A549 treated with CORT108297 at 1 μM for 4 hours (cell line): ENCODE measurements at places on chromosomes 2 and 18. TPM values are rescaled to one million over a fixed set of nuclear protein-coding genes. Genes with fewer than 3 reads are reported as not detected.

Gene IL1F10
- total RNA-seq, result not detected in 5 replicates

Gene LYG1
- total RNA-seq, result 0.82 to 2.2 TPM (median 1.4 TPM) in 5 replicates

Gene GCG
- total RNA-seq, result not detected in 5 replicates

Gene CFC1
- total RNA-seq, result not detected in 5 replicates

Gene DNER
- 6.2 to 10.2 TPM (median 7.2 TPM) in 5 replicates for total RNA-seq

Gene TFCP2L1
- 2.9 to 4.9 TPM (median 3.3 TPM) in 5 replicates for total RNA-seq

Gene SERPINB10
- total RNA-seq, result not detected in 5 replicates

Gene SH2D6
- total RNA-seq, result 0.50 to 1.1 TPM (median 0.87 TPM) in 5 replicates

Gene TEX44
- not detected in 5 replicates for total RNA-seq

Gene B3GNT7
- total RNA-seq, result 1.6 to 2.1 TPM (median 1.9 TPM) in 5 replicates
